CD8-positive, alpha-beta T cell (primary cell): ENCODE measurements at places on chromosomes 13 and 19.

DNA sequence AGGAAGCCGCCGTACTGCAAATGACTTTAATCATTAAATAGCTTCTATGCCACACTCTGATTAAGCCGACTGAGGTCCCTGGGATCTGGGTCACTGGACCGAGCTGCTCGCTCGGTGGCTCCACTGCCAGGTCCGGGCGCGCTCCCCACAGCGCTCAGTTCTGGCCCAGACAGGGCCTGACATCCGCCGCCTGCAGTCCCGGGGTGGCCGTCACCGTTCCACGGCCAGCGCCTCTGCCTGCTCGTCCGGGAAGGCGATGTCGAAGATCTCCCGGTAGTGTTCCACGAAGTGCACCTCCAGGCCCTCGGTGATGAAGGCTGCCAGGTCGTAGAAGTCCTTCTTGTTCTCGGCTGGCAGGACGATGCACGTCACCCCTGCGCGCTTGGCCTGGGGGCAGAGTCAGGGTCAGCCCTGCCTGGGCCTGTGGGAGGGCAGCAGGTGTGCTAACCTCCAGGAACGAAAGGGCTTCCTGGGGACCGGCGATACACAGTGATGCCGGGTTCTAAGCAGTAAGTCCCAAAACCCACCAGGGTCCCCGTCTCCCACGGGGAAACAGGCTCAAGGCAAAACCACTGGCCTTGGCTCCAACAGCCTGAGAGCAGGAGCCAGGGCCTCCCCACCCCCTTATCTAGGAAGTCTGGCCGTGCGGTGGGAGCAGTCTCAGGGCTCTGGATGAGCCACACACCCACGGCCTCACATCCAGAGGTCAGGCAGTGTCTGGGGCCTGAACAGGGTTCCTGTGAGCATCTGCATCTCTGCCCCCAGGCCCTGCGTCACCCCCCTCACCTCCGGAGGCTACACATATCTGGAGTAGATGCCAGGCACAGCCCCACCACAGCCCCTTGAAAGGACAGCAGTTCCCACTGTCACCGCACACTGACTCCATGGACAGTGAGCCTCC lies 2.0 kb downstream of the RPL36 start:
- no peak for DNase-seq

DNA sequence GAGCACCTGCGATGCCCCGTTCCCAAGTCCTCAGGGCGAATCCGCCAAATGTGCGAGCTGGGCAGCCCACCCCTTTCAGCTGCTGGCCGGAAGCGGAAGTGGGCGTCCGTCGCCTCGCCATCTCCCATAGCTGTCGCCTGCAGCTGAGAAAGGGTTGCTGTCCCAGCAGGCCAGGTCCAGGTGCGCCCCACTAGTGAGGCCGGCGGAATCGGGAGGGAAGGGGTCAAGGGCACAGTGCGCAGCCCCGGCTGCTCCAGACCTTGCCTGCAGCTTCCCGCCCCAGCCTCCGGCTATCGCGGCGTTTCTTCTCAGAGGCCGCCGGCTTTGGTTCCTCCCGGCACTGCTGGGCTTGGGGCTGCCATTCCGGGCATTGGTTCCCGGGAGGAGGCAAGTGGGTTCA lies at the start of gene ZNF177:
Gene ZNF177 (plus strand): TSS at position 109 of the 400 bp plus-strand sequence. CDS start 15,299 bp downstream, outside the sequence.
- no peak for DNase-seq

DNA sequence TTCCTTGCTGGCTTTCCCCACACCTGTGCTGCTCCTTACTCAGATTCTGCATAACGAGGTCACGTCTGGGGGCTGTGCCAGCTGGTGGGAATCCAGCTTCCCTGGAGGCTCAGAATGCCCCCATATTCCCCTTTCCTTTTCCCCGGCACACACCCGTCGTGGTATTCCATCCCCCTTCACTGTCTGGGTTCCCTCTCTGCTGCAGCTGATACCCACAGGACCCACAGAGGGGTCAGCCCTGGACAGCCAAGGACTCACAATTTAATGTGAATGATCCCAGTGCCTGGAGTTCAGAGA lies 4.2 kb upstream of the MYH14 start:
- DNase-seq: no peak

DNA sequence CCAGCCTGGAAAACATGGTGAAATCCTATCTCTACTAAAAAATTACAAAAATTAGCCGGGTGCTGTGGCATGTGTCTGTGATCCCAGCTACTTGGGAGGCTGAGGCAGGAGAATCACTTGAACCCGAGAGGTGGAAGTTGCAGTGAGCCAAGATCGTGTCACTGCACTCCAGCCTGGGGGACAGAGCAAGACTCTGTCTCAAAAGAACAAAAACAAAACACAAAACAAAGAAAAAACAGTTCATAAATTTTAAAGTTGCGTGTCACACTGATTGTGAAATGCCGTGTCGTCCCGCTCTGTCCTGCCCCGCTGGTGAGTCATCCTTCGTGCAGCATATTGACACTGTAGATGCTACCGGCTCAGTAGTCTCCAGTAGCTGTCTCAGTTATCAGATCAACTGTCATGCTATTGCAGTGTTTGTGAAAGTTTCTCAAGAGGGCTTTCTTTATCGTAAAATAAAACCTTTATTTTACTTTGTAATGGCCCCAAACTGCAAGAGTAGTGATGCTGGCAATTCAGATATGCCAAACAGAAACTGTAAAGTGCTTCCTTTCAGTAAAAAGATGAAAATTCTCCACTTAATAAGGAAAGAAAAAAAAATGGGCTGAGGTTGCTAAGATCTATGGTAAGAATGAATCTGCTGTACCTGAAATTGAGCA lies 36.4 kb upstream of the IGFL1 start:
- DNase-seq: no peak

DNA sequence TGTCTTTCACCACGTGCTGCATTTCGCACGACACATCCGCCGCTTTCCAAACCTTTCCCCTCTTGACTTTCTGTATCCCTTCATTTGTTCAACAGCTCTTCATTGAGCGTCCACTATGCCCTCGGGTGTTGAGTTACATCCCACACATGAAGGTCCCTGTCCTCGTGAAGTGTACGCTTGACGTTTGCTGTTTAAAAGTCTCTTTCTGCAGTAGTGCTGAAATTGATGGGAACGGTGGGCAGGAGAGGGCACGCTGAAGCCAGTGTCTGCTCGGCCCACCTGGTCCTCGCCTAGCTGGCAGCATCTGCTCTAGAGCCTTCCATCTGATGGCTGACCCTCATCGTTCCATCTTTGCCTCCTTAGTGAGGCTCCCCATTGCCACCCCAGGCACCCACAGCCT lies 55.6 kb upstream of the AMER2 start:
- DNase-seq: no peak

- DNase-seq: no peak
These were observed 66.2 kb upstream of the XPO4 start for GRCh38 chr13:20968745-20969144.

DNA sequence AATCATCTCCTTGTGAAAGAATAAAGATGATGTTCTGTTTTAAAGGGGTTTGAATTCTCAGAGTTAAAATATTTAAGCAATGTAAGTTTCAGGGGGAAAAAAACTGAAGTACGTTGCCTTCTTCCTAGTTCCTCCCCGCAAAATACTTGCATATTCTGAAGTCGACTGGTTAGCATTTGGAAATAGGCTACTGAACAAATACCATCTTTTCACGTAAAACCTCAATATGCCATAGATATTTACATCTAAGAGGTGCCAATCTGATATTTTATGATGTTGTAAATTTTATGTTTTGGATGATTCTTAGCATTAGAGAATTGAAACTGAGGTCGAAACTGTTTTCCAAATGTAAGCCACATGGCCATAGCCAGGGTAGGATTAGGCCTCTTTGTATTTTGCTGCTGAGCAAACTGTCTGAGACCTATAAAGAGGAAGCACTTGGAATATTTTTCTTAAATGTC lies 138.3 kb downstream of the FLT1 start:
- DNase-seq: no peak

- DNase-seq: no peak
These were observed 266.4 kb downstream of the NALCN start for GRCh38 chr13:101149735-101150384.

GRCh38 chr19:17610384-17610783 lies 54.9 kb downstream of the COLGALT1 start:
- DNase-seq: no peak

DNA sequence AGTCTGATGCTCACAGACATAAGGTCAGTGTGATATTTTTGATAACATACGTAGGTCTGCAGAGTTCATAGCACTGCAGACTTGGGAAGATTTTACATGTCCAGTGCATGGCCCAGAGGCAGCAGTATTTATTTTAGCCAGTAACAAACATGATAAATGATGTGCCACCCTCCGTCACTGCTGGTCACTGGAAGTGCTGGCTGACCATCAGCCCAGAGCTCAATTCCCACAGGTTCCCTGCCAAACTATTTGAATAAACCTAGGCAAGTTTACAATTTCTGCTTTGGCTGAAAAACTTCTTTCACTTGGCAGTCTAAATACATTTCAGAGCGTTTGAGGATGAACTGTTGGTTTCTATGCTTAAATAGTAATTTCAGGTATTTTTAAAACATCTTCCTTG lies 135.5 kb upstream of the EDNRB start:
- DNase-seq: no peak

- DNase-seq: no peak
These were observed 18.0 kb downstream of the CLASRP start for GRCh38 chr19:45056831-45057230.

DNA sequence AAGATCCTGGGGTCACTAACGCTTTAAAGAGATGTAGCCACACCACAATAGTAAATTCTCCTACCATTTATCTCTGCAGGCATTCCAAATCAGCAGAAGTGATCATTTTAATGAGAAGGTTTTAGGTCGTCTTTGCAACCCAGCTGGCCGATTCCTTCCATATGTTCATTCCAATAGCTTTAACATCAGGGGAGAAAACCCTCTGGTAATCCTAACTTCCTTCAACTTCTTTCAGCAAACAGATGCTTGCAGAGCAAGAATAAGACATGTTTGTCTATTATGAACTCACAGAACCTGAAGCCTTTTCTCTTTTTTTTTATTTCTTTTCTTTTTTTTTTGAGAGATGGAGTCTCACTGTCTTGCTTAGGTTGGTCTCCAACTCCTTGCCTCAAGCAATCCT lies 498.6 kb upstream of the SLITRK1 start:
- DNase-seq: no peak

GRCh38 chr13:69857183-69857821 lies 250.3 kb upstream of the ATXN8OS start:
- DNase-seq: peak; percentile 4

- no peak for DNase-seq
These were observed 1.4 kb downstream of the RAP2A start for GRCh38 chr13:97435323-97435722.

DNA sequence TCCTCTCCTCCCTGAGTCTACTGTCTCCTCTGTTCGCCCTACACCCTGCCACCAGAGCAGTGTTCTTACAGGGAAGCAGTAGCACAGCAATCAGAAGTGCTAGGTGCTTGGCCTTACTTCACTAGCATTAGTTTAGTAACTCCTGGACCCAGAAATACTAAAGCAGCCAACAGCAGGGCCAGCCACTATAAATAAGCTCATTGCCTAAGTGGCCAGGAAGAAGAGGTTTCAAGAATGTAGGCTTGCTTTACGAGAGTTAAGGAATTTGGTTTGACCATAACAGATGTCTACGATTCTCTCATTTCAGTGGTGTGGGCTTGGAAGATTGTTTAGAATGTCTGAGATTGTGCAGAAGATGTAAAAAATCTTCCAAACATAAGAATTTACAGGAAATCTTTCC lies 103.3 kb downstream of the ZAR1L start:
- no peak for DNase-seq

DNA sequence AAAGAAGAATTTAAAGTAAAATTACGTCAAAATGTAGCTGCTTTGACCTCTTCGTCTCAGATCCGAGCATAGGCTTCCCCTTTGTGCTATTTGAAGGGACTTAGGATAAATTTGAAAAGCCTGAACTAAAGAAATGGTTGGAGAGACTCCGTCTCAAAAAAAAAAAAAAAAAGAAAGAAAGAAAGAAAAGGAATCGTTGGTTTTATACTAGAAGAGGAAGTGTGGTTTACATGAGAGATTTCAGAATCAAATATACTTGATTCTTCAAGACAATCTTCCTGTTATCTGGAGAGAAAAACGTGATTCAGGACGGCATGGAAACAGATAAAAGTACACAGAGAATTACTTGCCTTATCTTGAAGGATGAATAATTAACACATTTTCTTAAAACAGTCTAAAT lies 474 bp upstream of the ZNF780B start:
- DNase-seq: no peak
